ENCODE measurements at places on chromosomes 1 and 21.

GRCh38 chr1:28853093-28853742, 41.2 kb downstream of the OPRD1 start:
- no peak for DNase-seq

- no peak for DNase-seq
These were observed at the start of gene LCE1C for GRCh38 chr1:152806576-152806975. TSS of gene LCE1C (minus strand) at chr1:152806651. CDS start at chr1:152805478, 1,173 bp downstream.

DNA sequence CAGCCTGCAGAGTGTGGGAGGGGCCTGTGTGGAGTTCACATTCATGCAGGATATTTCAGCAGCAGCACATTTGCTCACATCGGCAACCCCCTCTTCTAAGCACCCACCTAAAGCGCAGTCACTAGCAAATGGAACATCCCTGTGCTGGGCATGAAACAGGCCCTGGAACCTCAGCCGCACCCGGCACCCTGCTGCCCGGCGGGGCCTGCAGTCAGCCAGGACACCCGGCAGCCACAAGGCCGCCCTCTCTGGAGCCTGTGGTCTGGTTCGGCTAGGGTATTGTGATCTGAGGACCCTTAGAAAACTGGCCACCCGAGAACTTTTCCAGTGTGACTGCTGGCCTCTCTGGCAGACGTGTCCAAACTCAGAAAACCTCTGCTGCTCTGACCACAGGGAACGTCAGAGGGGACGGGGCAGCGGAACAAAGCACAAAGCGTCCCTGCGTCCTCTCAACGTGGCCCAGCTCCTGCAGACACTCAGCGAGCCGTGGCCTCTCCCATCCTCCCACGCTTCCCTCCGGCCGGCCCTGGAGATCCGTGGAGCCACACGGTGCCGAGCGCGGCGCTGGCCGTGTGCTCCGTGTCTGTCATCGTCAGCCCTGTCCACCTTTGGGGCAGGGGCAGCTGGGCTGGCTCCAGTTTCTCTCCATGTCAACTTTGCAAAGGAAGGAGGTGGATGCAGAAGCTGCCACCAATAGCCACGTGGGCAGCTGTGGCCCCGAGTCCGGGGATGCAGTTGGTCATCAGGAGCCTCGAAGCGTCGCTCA, 175.9 kb upstream of the ARHGEF16 start:
- no peak for DNase-seq

DNA sequence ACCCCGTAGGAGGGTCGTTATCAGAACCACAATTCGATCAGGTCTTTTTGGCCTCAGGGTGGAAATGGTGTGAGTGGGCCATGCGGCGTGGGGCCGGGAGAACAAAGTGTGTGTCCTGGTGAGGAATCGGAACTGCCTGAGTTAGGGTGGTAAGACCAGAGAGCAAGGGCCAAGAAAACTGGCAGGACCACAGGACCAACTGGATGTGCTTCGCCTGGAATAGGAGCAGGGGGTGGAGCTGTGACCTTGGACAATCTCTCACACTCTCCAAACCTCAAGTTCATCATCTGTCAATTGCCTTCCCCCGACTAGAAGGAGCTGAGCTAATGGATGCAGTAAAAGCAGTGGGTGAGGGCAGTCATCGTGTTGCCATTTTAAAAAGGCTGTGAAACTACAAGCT, 59.5 kb downstream of the NAV1 start:
- DNase-seq, result no peak

DNA sequence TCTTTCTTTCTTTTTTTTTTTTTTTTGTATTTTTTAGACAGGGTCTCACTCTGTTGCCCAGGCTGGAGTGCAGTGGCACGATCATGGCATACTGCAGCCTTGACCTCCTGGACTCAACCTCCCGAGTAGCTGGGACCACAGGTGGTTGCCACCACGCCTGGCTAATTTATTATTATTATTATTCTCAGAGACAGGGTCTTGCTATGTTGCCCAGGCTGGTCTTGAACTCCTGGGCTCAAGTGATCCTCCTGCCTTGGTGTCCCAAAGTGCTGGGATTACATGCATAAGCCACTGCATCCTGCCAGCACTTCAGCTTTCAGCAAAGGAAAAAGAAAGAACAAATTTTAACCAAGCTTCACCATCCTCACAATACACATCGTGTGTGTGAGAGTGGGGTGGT, 97.9 kb upstream of the SERBP1 start:
- no peak for DNase-seq

- DNase-seq, result no peak
These were observed 105.0 kb upstream of the ADGRL2 start for GRCh38 chr1:81695741-81696140.

- no peak for DNase-seq
These were observed 2.1 kb downstream of the CDC7 start for GRCh38 chr1:91502672-91503184.

DNA sequence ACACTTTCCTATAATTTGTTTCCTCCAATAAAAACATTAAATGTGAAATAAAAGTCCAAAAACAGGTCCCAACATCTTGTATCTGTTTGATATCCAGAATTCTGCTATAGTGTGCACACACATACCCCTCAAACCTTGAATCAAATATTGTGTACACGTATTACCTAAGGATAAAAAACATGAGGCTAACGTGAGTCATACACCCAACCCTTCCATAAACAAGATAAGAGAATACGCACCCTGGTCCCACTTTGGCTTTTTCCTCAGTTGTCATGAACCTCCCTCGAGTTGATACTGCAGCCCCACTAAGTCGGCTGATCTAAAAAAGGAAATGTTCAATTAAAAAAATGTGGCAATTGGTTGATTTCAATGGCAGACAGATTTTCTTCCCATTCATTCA, 5.2 kb downstream of the KHDC4 start:
- DNase-seq, result no peak

- DNase-seq, result no peak
These were observed 21.6 kb downstream of the FAM151A start for GRCh38 chr1:54601730-54602129.

DNA sequence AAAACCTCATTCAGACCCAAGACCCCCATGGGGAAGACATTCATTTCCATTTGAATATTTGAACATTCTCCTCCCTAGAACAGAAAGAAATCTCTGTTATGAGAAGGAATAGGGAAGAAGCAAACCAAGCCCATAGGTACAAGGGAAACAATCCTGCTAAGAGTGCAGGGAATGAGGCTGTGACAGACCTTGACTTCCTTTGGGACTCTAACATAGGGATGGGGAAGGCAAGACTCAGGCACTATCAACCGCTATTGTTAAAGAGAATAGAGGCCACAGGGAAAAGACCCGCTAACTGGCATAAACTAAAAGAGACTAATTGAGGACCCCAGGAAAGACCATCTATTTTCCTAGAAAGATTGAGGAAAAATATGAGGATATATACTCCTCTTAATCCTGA, 117.8 kb upstream of the BRINP3 start:
- no peak for DNase-seq

GRCh38 chr1:245052258-245052657, 102.5 kb upstream of the KIF26B start:
- DNase-seq, result no peak

DNA sequence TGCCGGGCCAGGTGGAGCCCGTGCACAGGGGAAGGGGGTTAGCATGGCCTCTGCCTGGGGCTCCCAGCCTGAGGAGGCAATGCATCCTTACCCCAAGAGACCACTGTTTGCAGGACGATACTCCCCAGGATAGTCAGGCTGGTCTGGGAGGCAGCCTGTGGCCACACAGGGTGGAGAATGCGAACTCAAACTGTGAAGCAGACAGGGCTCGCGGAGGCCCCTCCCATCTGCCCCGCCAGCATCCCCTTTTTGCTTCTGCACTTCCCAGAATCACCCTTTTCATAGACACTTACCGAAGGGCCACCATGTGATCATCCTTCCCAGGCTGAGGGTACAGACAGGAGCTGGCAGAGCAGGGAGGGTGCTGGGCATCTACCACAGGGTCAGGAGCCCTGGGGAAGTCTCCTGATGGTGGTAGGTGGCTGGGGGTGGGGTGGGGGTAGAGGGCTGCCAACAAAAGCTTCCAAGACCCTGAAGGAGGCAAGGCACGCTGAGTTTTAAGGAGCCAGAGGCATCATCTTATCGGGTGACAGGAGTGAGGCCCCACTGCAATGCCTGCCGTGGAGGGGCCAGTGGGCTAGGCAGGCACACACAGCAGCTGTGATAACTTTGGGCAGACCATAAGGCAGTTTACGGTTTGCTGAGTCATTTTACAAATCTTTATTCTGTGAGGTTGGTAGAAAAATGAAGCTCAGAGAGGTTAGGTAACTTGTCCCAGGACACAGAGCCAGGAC, 31.3 kb upstream of the BTG2 start:
- no peak for DNase-seq

DNA sequence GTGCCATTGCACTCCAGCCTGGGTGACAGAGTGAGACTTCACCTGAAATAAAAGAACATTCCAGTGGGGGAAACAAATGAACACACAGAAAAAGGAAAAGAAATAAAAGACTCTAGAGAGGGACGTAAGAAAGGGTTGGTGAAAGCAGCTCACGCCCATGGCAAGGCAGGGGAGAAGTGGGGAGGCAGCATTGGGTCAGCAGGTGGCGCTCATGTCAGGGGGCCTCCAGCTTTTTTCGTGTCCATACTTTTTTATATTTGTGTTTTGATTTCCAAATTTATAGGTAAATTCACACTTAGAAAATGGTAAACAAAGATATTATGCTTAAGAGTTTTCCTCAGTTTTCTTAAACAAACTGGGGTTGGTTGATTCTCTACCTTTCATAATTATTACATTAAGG, 45.5 kb downstream of the VPS13D start:
- no peak for DNase-seq

- no peak for DNase-seq
These were observed 128.6 kb downstream of the LRIG2 start for GRCh38 chr1:113201560-113201959.

- no peak for DNase-seq
These were observed 13.4 kb upstream of the CLCC1 start for GRCh38 chr1:108976658-108977057.

DNA sequence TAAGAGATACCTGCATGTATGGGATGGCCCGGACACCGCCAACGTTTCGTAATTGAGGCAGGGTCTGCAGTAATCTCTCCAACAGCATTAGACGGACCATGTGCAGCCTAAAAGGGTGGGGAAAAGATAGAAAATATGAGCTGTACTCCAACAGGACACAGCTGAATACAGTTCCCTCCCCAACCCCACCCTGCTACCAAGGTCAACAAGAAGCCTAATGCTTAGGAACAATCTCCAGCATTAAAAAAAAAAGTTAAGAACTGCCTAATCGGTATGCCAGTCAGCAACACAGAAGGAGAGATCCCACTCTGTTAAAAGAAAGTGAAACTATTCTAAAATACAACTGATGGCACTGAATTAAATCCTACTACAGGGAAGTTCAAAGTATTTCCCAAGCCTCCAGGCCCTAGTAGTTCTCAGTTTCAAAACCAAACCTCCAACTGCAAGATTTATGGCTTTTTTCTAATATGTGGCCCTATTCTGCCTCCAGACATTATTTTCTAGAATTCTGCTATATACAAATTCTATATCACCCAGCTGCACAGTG, 81.0 kb downstream of the UBR4 start:
- DNase-seq, result peak; percentile 32

GRCh38 chr1:10943991-10944730, 68.3 kb upstream of the TARDBP start:
- peak; percentile 90 for DNase-seq

GRCh38 chr21:41640748-41641509, 125.9 kb downstream of the RIPK4 start:
- no peak for DNase-seq

GRCh38 chr1:64243757-64244080, 40.3 kb downstream of the UBE2U start:
- DNase-seq, result no peak

GRCh38 chr1:239337799-239338430, 48.5 kb upstream of the CHRM3 start:
- peak; percentile 76 for DNase-seq

DNA sequence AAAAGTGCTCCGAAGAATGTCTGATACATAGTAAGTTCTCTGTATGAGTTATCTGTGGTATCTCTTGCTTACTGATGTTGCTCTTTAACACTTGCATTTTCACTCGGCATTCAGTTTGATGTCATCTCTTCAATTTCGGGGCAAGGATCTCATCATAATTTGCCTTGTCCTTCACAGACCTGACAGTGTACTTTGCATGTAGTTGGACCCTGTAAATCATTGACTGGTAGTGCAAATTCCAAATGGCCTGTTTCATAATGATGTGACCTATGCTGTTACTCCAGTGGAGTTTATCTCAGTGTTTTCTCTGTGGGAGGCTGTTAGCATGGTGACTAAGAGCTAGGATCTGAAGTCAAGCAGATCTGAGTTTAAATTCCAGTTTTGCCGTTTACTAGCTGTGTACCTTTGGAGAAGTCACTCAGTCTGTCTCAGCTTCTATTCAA, 34.2 kb upstream of the ABCD3 start:
- DNase-seq, result peak; percentile 95

- DNase-seq, result peak; percentile 25
These were observed at the start of gene CATSPER4 for GRCh38 chr1:26190373-26190987. TSS of gene CATSPER4 (plus strand) at chr1:26190602. CDS start at chr1:26190628, 26 bp downstream.

DNA sequence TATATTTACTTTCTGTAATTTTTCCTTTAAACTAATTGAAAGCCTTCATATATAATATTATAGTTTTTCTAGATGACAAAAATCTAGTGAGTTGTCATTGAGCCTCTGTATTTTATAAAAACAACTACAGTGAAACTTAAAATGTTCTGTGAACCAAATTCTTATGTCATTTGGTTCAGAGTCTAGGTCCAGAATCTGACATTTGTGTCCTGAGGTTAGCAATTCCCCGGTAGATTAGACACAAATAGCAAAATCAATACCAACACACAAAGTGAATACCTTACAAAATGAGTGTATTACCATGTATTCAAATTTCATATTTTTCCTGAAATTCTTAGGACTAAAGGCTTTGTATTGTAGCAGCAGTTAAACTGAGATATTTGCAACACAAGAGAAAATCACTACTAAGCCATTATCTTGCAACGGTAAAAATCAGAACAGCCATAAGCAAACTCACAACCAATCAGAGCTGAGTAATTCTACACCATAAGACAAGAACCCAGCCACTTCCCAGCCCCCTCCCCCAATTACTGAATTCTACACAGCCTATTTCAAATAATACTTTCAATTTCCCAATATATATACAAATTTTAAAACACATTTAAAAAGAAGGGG, 573.5 kb downstream of the SMYD3 start:
- no peak for DNase-seq

DNA sequence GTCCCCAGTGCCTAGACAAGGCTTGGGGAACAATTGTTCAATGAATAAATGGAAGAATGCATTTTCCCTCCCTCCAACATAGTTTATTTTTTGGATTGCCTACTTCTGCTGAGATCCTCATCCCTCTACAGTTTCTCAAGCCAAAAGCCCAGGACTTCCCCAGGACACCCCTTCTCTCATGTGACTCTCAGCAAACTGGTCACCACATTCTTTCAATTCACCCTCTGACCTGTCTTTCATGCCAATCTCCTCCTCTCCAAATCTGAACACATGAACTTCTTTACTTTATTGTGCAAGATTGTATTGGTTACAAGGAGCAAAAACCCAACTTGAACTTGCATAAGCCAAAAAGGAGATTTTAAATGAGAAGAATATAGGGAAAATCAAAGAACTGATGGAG, 103.2 kb upstream of the JUN start:
- no peak for DNase-seq

DNA sequence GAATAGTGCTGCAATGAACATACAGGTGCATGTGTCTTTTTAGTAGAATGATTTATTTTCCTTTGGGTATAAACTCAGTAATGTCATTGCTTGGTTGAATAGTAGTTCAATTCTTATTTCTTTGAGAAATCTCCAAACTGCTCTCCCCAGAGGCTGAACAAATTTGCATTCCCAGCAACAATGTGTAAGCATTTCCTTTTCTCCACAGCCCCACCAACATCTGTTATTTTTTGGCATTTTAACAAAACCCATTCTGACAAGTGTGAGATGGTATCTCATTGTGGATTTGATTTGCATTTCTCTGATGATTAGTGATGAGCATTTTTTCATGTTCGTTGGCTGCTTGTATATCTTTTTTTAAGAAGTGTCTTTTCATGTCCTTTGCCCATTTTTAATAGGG, 21.9 kb upstream of the EEIG2 start:
- DNase-seq, result no peak

All from large intestine (tissue), 12 donors.